ENCODE measurements at places on chromosomes 6 and 20. TPM values are rescaled to one million over a fixed set of nuclear protein-coding genes. Genes with fewer than 3 reads are reported as not detected.

GRCh38 chr6:10901770-10902169 is 14.9 kb downstream of the SYCP2L start:
- DNase-seq = no peak

DNA sequence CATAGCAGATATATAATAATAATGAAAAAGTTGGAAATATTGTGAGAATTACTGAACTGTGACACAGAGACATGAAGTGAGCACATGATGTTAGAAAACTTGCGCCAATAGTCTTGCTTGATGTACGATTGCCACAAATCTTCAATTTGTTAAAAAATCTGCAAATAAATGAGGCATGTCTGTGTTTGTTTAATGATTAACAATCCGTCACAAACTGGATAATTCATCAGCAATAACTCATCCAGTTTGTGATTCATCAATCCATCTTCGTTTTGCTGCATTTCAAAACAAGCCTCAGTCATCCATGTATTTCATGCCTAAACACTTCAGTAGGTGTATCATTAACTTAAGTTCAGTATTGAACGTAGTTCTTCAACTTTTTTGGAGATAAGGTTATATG is 25.5 kb upstream of the SMIM26 start:
- DNase-seq = no peak

Gene FBXO9
- total RNA-seq = 80.0 TPM

Gene PLAGL2
- 7.9 TPM for total RNA-seq

DNA sequence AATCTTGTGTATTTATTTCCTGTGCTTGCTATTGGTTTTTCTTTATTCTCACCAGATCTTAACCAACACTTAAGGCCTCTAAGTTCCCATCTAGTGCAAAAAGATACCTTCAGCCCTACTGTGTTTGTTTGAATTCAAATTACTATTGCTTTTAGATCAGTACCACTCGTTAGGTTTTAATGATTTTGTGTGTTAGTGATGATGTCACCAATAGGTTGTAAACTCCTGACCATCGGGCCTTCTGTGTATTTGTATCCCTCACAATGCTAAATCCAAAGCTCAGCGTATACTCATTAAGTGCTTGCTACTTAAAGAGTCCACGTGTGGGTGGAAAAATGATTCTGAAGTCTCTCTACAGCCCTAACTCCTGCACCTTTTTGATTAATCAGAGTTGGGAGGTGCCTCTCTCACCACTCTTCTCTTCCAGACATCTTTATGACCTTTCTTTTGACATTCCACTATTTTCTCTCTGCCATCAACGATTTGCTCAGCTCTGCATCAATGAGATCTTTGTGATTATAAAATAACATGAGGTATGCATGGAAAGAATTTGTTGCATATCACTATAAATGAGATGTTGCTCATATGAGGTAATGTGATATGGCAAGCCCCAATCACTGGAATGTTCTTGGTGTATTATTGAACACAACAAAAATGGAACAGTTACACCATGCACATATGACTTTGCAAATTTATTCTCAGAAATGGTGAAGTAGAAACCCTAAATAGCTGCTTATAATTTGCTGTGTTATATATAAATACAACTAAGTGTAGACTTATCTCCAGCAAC is 55.1 kb upstream of the LAMA2 start:
- DNase-seq = no peak

DNA sequence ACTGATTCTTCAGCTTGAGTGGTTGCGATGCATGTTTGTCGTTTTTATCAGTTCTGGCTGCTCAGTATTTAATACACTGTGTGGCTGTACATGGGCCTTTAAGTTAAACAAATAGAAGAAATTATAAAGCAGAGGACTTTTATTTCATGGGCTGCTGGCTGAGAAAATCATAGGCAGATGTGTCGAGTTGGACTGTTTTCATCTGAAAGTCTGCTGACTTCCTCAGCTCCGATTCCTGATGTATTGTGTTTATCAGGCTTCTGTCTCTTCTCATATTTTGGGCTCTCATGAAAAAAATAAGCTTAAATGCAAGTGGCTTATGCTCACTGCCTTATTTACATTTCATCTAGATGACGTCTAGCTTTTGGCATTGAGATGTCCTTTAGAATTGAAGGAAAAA is 129.5 kb upstream of the GGTLC1 start:
- DNase-seq = no peak

- no peak for DNase-seq
Observed at GRCh38 chr6:14393910-14394309, 276.3 kb downstream of the CD83 start.

- DNase-seq = peak; percentile 69
Observed at GRCh38 chr6:31042806-31043205, 32.5 kb downstream of the MUC22 start.

Gene ZNF831
- 0.36 TPM for total RNA-seq

DNA sequence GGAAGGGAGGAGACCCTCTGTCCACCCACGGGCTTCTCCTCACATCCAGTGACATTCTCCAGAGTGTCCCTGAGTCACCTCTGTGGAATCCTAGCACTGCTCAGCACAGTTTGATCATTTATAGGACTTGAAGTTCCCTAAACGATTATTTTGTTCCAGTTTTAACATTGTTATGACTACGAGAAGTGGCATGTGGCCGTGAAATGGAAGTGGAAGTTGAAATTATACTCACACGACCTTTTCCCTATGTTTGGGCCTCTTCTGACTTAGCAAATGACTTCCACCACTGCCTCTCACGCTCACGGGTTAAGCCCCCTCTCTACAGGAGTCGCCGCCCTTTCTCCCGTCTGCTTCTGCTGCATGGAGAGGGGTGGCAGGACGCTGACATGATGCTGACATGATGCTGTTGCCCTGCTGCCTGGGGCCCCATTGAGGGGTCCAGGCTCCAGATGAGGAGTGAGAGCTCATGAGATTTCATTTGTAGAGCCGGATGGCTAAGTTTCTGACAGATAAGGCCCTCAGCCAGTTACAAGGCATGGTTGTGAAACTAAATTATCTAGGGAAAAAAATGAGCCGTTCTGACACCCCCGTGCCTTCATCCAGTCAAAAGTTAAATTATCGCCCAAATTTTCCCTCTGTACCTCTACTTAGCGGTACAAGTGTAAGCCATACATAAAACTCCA is 153.6 kb upstream of the UST start:
- no peak for DNase-seq

Gene GSTA2
- total RNA-seq = not detected

DNA sequence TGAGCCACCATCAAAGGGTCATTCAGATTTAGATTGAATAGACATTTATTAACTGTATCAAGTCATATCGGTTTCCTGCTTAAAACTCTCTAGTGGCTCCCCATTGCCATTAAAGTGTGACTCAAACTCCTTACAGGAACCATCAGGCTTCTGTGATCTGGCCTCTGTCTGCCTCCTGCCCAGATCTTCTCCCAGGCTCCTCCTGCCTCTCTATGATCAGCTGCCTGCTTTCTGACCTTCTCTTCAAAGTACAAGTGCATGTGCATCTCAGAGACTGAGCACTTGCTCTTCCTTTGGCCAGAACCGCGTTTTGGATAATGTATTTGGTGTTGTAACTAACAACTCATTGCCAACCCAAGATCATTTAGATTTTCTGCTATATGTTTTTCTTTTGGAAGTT is 52.7 kb downstream of the IL20RA start:
- DNase-seq = no peak

DNA sequence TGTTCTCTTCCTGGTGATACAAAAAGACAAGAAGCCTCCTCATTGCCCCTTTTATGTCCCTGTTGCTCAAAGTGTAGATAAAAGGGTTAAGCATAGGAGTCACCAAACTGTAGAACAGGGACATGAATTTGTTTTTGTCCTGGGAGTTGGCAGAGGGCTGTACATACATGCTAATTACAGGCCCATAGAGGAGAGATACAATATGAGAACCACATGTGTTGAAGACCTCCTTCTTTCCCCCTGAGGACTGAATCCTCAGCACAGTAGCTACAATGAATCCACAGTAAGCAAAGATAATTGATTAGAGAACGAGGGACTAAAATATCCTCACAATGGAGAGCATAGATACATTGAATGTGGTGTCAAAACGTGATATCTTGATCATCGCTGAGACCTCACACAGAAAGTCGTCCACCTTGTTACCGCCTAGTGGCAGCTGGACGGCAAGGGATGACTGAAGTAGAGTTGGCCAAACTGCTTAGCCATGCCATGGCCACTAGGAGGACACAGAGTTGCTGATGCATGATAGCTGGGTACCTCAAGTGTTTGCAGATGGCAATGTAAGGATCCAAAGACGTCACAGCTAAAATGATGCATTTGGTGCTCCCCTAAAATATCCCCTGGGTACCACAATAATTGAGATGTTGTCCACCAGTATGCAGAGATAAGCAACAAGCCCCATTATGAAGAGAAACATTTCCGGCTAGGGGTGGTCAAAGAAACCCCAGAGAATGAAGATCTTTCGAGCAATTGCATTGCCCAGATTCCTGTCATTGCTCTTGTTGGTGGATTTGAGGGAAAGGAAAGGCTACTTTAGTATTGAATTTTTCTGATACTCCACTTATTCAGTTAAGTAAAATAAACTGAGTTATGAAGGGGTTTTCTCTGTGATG is 15.0 kb downstream of the OR2B3 start:
- no peak for DNase-seq

Gene SIRPD
- total RNA-seq = not detected

DNA sequence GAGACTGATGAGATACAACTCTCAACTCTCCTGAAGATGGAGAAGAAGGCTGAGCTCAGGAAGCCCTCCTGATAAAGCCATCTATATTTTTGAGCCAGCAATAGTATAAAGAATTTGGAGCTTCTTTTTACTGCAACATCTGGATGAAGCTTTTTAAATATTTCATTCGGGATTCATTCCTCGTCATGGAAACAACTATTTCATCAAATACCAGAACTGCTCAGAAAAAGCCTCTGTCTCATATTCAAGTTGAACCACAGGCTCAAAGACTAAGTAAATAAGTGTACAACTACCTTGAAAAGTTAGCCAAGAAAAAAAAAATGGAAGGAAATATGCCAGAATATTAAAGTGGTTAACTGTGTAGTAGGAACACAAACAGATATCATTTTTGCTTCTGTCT is 37.8 kb downstream of the PTPRT start:
- no peak for DNase-seq

GRCh38 chr6:3251462-3252314 is 7.1 kb upstream of the PSMG4 start:
- DNase-seq = peak; percentile 92

DNA sequence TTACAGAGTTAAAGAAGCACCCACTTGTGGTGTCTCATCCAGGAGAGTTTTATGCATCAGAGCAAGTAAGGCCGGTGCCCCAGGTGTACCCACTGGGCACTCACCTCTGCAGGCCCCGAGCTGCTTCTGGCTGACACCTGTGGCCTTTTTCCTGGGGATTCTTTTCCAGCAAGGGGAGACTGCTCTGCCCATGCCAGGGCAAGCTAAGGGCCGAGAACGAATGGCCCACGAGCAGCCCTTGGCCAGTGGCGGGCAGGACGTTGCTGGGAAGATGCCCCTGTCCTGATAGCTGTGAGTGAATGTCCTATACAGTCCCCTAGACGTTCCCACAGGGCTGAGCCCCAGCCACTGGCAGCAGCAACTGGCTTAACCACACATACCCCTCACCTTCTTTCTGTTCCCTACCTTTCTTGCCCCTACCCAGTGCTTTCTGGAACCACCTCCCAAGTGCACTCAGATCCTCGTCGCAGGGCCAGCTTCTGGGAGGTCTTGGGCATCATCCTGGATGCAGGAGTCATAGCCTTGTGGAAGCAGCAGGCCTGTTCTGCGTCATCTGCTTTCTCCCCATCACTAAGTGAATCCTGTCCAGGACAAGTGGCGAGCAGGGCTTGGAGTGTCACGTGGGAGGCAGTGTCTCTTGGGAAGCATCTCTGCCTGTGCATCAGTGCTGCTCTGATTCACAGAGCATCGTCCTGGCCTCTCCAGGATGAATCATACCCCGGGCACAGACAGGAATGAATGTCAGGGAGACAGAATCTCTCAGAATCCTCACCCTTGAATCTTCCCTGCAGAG is 32.5 kb downstream of the SYNDIG1 start:
- DNase-seq = no peak

Gene TAP2
- total RNA-seq = 26.3 TPM

Data from sciatic nerve (tissue), 2 donors.